Activated T-cell treated with anti-CD3 and anti-CD28 coated beads, Interleukin-2, amount 50 U/mL, for 1 hour (primary cell): ENCODE measurements at places on chromosomes 12 and 14.

DNA sequence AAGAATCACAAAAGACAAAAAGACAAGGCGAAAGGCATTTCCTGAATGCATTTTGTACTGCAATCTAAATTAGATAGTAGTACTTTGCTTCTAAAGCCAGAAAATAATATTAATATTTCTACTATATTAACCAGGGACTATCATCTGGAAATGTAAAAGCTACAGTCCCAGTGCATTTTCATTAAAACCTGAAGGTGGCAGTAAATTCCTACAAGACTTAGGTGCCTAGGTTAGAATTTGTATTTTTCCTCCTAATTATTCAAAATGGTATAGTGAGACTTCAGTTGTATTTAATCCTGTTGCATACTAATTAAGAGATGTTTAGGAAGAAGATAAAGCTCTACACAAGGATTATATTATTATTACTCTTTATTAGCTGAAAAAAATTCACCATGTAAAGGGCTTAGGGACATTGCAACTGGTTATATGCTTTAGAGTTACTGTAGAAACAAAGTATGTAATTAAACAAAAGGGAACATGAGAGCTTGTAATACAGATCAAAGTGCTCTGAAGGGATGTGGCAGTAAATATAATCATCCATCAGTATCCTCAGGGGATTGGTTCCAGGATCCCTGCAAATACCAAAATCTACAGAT, 53.6 kb downstream of the BRMS1L start:
- DNase-seq, result no peak

DNA sequence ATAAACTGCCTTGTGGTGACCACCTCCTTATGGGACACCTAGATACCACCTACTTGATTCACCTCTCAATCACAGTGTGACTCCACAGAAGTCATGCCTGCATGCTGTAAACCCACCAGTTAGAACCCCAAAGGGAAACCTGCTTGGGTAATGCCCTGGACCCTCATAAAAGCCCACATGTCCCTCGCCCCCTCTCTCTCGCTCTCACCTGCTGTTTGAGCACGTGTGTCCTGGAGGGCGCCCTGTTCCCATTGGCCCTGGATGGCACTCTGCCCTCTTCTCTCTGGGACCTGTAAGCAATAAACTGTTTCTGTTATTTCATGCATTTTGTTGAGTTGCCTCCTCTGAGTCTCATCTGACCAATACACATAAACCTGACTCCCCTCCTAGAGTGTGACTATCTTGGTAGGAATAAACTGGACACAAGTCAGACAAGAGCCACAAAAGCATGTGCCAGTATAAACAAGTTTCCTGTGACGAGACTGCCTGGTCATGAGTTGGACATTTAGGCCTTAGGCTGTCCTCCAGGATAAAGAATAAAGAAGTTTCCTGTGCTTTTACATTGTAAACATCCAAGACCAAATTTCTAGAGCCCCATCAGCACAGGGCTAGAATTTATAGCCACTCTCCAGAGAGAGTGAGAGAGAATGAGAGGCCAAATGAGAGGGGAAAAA, 8.6 kb downstream of the IFI27L2 start:
- DNase-seq, result no peak

DNA sequence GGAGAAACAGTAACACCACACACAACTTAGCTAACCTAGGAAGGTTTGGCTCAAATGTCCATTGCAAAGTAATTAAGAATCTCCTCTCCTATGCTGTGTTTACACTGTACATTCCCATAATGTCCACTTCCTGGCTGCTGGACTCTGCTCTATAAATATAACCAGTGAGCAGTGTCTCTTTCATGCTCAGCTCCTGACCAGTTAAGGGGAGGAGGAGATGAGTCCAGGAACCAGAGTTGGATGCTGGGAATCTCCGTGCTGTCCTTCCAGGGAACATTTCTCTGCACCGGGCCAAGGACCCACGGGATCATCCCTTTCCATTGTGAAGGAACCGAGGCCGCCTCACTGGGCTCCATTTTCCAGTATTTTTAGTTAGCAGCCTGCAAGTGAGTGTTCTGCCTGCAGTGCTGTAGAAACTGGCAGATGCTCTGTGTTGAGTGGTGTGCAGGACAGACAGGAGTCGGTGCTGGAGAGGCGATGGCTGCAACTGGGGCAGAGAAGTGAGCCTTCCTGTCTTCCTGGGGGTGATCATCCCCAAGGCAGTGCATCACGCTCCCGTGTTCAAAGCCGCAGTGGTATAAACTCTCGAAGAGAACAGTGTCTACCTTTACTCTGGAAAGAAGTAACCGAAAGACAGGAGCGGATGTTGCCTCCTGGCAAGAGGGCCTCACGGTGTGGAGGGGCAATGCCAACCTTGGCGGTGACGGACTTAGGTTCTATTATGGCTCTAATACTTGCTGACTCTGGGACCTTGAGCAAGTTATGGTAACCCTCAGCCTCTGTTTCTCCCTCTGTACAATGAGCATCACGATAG, 195.5 kb downstream of the CACNA1C start:
- no peak for DNase-seq

DNA sequence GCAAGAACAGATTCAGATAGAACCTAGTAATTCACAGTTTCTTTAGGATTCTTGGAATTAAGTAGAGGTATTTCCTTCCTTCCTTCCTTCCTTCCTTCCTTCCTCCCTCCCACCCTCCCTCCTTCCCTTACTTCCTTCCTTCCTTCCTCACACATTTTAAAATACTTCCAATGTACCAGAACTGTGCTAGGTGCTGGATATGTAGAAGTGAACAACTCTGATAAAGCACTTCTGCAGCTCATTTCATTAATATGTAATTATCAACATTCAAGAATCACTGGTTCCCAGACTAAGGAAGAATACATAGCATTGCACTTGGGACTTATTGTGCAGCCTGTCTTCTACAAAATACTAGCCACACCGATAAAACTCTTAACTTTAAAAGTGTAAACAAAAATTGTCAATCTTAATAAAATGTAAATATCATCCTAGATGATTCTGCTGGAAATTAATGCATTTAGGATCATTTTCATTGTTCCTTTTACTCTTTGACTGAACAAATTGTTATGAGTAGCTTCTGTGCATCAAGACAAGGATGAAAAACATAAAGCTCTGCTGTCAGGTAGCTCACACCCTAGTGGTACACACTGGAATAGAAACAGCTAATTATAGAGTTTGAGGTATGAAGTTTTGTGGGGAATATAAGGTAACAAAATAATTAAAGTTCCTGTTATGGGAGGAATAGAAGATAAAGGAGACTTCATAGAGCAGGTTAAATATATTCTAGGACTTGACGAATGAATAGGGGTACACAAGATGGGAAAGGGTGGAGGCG, 99.9 kb upstream of the MYF6 start:
- DNase-seq, result no peak

- no peak for DNase-seq
Measured at GRCh38 chr12:62272936-62273552, 12.8 kb downstream of the USP15 start.

GRCh38 chr14:103008768-103009357, 48.5 kb downstream of the CDC42BPB start:
- no peak for DNase-seq

DNA sequence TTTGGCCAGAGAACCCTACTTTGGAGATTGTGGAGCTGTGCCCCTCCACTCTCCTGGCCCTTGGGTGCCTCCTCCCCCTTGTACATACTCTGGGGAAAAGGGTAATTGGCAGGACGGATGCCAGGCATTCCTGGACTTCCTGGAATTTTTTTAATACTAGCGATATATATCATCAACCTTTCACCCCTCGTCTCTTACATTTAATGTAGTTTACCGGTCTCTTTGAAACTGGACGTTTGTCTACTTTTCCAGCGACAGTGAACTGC, 767 bp upstream of the CRY1 start:
- DNase-seq, result no peak

GRCh38 chr12:109709401-109709991, 4.1 kb upstream of the FAM222A start:
- DNase-seq, result no peak

DNA sequence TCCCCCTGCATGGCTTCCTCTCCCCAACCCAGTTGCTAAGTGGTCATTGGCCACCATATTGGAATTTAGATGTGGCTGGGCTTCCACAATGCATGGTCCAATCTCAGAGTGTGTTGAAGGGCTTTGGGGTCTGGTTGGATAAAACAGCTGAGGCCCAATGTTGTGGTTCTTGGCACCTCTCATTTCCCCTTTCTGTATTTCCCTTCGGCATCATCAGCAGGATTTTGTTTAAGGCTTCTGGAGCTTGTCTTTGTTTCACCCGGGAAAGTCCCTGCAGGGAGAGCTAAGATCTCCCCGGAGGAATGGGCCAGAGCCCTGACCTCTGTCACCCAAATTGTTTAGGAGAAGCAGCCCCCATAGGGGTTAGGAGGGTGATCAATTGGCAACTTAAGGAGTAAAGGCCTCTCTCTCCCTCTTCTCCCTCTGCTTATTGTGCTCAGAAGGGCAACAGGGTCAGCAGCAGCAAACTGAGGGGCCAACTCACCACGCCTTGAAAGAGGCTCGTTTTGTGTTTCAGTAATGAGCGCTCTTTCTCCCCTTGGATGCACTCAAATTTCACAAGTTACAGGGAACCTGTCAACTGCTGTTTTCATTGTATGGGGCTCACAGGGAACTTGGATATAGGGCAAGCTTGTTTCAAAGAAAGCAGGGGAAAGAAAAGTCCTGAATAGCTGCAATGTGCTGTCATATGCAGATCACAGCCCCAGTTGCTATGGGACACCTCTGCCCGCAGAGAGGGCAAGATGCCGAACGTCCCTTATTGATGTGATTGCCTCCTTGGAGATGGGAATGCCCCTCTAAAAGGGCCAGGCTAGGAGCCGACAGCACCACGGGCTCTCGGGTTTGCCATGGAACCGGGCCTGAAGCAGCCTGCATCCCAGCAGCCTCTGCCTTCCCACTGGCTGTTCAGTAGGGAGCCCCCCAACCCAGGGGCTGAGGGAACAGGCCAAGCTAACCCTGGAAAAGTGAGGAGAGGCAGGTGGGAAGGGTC, 223.7 kb downstream of the ZFP36L1 start:
- no peak for DNase-seq

GRCh38 chr14:24692382-24693352, 58.7 kb upstream of the GZMB start:
- peak; percentile 46 for DNase-seq

GRCh38 chr12:78864403-78864869, at the start of gene SYT1:
Gene SYT1, plus strand, starts transcription at chr12:78864774.
- no peak for DNase-seq

DNA sequence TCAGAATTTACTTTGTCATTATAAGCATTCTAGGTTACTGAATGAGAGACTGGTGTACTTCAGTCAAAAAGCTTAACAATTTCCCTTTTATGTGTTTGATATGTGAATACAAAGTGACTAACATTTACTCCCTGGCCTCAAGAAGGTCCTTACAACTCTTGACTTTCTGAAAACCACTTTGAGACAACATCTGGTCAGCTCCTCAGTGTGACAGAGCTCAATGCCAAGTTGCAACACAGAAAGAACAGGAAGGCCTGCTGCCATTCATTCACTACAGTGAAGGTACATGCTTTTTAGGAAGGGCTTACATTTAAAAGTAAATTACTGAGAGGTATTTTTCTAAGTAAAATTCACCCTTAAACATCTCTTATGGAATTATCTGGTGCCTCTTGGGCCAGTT, 2.3 kb upstream of the NAA30 start:
- no peak for DNase-seq

DNA sequence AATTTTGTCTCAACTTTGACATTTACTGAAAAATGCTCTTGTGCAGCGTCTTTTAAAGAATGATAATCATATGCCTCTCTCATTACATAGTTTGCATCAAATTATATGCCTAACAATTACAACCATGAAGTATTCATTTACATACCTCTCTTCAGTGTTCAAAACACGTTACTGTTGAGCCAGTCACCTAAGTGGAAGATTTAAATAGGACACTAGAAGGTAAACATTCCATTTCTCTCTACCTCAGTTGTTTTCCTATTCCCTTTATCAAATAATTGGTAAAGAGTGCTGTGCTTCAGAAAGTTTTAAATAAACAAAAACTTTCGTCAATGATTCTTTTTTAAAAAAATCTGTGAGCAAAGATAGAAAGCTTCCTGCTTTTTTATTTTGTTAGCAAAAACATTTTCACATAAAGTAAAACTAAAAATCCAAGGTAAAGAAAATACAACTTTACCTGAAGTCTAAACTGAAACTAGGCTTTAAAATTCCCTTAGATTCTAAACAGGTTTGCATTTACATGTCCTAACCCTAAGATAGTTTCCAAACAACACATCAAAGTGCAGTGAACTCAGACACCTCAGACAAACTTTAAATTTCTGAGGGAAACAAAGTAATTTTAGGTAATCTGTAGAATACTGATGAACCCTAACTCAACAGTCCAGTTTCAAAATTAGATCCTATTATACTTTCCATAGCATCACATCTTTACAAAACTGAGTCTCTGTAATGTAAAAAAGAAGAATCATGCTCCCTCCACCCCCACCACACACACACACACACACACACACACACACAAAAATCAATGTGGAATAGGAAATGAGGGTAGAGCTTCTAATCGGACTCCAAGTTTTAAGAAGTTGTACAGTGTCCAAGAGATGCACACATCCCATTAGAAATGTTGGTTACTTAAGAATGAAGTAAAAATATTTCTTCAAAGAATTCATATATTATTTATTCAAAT, 46.2 kb downstream of the PAWR start:
- no peak for DNase-seq

DNA sequence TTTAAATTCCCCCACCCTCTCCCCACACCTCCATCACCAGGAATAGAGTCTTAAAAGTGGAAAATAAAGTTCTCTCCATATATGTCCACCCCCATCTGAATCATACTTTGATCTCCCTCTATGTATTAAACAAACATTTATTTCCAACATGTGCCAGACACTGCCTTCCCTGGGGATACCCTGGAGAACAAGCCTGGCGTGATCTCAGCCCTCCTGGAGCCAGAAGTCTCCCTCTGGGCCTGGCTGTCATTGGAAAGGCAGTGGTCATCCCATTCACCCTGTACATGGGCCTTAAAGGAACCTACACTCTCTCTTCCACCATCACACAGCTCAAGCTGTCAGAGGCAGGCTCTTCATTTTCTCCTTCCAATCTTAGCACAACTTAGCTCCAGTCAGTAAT, 143.6 kb downstream of the EMP1 start:
- DNase-seq, result no peak

DNA sequence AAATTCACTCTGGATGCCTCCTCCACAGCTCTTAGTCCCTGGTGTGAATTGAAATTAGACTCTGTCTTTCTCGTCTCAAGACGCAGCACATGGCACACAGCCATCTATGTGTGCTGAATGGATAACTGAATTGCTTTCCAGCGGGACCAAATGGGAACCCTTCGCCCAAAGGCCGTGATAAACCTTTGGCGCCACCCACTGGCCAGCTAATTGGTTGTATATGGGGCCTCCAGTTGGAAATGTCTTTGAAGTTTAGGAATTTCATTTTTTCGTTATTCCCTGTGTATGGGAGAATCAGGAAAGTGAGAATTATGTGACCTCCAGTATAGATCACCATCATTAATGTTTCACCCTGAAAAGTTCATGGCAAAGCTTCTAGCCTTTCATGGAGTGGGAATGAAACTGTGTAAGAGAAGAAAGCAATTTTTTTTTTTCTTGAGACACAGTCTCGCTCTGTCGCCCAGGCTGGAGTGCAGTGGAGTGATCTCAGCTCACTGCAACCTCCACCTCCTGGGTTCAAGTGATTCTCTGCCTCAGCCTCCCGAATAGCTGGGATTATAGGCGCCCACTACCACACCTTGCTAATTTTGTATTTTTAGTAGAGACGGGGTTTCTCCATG, 9.8 kb upstream of the HSP90AA1 start:
- DNase-seq, result peak; percentile 78

- no peak for DNase-seq
Measured at GRCh38 chr12:52285851-52286530, 5.3 kb downstream of the KRT81 start.

- no peak for DNase-seq
Measured at GRCh38 chr12:104163631-104164030, 25.6 kb upstream of the NFYB start.
